Activated CD4-positive, alpha-beta T cell treated with anti-CD3 and anti-CD28 coated beads, Interleukin-10, Interleukin-2, amounts not matched to agents 100 ng/mL and 50 ng/mL, durations not matched to agents 16 hours and 8 hours (primary cell): ENCODE measurements at places on chromosomes 3 and 15.
A peak's percentile ranks its signal among the peaks of the same experiment; 100 is the strongest.

GRCh38 chr3:100317912-100318311 is 16.6 kb upstream of the NIT2 start:
- DNase-seq = peak; percentile 23

GRCh38 chr15:90006217-90007075 is 5.3 kb downstream of the ZNF710 start:
- peak; percentile 73 for DNase-seq

GRCh38 chr3:58899953-58900298 is 149.9 kb downstream of the CFAP20DC start:
- DNase-seq = no peak

GRCh38 chr3:9730657-9731205 is 804 bp upstream of the BRPF1 start:
- DNase-seq = no peak

DNA sequence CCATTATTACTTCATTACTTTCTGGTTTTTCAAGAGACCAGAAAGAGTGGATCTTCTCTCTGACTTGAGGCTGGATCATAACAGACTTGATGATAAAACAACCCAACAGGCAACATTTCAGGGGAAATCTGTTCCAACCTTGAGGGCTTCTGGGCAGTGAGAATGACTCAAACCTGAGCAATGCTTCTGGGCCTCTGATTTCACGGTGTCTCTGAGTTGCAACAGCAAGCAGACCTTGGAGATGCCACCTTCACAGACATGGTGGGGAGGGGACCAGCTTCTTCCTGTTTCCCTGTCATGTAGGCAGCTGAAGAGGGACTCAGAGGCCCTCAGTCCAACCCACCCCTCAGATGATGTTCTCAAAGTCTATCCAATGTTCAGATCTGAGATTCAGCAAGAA is 104.0 kb downstream of the ABHD5 start:
- DNase-seq = no peak

GRCh38 chr3:111723293-111724215 is 128.4 kb upstream of the ZBED2 start:
- DNase-seq = no peak

DNA sequence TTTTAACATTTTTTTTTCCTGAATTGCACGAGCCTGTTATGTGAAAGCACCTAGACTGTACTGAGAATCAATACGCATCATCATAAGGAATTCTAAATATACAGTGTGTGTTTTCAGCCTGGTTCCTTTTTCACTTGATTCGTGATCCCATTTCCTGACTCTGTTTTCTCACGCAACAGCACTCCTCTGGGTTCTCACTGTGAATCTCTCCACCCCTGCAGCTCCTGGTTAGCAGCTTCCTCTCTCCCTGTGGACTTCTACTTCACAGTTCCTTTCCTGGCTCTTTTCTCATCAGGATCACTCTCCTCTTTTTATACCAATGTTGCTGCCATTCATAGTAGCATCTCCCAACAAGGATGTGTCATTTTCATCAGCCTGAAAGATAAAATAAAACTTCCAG is 297.2 kb downstream of the CADM2 start:
- no peak for DNase-seq

- DNase-seq = no peak
Observed at GRCh38 chr15:77988347-77989295, 88.9 kb downstream of the TBC1D2B start.

DNA sequence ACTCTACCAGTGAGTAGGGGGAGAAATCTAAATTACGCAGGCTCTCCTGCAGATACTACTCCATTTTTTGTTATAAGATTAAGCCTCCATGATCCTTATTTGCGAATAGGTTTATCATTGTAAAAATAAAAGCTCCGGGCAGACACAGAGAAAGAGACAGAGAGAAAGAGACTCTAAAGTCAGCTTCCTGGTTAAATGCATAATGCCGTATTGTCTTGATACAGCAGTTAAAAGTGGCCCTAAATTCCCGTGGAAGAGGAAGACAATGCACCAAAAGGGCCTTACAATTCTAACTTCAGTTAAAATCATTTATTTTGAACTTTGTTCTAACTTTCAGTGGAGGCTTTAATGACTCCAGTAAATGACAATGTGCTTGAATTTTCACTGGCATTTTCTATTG is 98.3 kb downstream of the SLC9A9 start:
- no peak for DNase-seq

DNA sequence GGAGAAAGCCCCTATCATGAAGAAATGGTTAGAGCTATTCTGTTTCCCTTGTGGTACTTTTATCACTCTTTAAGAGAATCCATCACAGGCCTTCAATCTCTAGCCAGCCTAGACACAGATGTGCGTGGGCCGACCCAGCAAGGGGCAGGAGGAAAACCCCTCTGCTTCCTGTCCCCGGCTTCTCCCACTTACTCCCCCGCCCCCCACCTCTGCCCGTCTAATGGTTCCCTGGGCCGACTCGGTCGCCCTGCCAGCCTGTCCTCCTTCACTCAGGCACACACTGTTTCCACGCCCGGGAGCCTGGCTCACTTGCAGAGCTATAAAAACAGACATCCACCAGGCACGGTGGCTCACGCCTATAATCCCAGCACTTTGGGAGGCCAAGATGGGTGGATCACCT is 58.3 kb upstream of the TFRC start:
- no peak for DNase-seq

DNA sequence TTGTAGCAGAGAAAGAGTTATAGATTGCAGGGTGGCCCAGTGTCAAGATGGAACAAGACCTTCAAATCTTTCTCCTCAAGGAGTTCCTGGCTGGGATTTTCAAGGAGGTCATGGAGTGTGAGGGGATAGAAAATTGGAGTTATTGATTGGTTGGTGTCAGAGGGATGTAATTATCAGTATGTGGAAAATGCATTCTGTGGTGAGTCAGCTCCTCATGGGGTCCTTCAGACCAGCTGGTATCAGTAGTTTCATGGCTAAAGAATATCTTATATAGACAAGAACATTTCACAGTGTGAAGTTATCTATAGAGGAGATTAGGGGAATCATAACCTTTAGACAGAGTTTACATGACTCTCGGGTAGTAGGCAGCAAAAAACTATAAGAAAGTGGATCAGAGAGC is 1114.0 kb upstream of the GBE1 start:
- no peak for DNase-seq

DNA sequence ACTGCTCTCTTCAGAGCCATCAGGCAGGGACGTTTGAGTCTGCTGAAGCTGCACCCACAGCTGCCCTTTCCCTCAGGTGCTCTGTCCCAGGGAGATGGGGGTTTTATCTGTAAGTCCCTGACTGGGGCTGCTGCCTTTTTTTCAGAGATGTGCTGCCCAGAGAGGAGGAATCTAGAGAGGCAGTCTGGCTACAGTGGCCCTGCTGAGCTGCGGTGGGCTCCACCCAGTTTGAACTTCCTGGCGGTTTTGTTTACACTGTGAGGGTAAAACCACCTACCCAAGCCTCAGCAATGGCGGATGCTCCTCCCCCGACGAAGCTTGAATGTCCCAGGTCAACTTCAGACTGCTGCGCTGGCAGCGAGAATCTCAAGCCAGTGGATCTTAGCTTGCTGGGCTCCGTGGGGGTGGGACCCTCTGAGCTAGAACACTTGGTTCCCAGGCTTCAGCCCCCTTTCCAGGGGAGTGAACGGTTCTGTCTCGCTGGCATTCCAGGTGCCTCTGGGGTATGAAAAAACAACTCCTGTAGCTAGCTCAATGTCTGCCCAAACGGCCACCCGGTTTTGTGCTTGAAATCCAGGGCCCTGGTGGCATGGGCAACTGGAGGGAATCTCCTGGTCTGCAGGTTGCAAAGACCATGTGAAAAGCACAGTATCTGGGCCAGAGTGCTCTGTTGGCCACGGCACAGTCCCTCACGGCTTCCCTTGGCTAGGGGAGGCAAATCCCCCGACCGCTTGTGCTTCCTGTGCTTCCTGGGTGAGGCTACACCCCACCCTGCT is 21.1 kb upstream of the ST6GAL1 start:
- DNase-seq = peak; percentile 85

DNA sequence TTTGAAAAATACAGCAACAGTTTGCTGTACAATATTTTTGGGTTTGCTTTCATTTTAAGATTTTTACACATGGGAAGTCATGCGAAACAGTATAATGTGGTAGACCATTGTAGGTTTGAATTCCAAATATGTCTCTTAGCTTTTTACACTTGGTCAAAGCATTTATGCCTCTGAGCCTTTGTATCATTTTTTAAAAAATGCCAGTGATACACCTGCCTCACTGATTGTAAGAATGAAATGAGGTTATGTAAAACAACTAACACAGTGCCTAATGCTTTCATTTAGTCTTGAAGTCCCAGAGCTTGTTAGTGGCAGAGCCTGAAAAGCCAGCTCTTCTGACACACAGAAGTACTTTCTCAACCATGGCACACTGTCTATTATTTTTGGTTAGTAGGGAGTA is 202.0 kb downstream of the UBE2E2 start:
- DNase-seq = no peak

DNA sequence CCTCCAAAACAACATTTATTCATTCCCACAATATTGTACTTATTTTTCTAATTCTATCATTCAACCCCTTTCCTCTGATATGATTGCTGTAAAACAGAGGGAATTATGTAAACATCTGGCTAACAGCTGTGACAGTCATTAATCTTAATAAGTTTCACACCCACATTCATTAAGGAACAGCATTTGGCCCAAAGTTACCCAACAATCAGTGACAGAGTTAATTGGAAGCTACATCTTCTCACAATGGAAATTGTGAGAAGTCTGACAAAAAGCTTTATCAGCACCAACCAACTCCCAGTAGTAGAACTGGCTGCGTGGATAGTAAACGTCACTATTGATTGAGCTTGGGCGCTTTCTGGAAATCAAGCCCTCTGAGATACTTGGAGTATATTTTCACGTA is 165.8 kb upstream of the SLC24A5 start:
- DNase-seq = no peak

DNA sequence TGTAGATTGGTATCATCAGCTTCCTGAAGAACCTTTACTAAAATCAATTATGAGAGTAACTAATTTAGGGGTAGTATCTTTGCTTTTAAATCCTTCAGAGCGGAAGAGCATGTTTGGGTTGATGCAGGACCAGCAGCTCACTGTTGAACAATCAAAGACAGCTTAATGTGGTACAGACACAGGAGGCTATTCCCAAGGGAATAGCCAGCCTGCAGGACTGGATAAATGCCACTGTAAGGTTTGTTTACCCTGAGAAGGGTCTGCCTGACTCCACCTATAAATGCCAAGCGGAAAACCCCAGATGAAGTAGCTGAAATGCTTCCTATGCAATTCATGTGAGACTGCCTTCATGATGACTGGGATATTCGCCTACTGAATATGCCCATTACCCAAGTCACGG is 16.0 kb upstream of the STAC start:
- no peak for DNase-seq

GRCh38 chr3:117165601-117166051 is 456.0 kb downstream of the TUSC7 start:
- DNase-seq = no peak

- no peak for DNase-seq
Observed at GRCh38 chr3:39531665-39532064, 64.2 kb downstream of the MOBP start.

GRCh38 chr3:89851974-89852621 is 744.7 kb downstream of the EPHA3 start:
- DNase-seq = no peak

GRCh38 chr3:169103951-169104941 is 559.3 kb downstream of the MECOM start:
- DNase-seq = no peak

- peak; percentile 65 for DNase-seq
Observed at GRCh38 chr3:37899101-37899707, 37.5 kb downstream of the CTDSPL start.

DNA sequence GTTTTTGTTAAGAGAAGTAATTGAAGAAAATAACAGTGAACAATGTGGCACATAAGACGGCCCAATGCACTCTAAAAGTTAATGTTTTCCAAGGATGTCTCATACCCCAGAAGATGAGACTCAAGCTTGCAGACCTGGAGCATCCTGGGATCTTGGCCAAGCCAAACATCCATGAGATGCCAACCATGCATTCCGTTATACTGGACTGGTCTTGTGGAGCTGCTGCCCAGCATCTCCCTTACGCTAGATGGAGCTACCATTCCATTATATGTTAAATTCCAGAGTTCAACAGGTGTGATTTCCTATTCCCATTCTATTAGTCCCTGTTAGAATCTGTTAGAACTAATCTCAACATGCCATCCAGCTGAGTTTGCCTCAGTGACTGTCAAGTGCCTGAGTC is 181.8 kb downstream of the PDCD6IP start:
- DNase-seq = no peak

DNA sequence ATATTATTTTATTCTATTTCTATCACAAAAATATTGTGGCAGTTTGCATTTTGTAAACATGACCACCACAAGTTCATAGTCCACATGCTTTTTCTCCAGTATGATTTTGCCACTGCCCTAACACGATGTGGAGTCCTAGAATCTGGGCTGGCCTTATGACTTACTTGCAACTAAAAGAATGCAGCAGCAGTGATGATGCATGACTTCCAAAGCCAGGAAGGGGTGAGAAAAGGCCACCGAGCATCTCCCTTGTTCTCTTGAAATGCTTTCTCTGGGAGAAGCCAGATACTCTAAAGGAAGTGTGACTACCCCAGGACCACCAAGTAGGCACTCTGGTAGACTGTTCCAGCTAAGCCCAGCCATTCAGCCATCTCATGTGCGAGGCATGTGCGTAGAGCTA is 191.6 kb upstream of the MRPL3 start:
- no peak for DNase-seq

GRCh38 chr15:25890529-25890928 is 27.4 kb upstream of the ATP10A start:
- no peak for DNase-seq

DNA sequence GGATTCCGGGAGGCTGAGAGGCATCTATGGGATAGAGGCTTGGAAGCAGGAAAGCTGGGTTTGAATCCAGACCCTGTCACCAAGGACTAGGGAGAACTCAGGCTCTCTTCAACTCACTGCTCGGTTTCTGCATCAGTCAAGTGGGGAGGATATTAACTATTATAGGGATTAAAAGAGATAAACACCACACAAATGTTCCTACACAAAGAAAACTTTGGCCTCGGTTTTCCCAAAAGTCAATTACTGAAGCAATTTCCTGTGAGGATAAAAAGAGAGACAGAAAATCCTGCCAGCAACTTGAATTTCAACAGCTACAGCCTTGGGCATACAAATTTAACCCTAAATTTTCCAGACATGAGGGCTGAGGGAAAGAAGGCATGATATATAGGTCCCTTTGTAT is 36.0 kb downstream of the ITGB5 start:
- DNase-seq = no peak

DNA sequence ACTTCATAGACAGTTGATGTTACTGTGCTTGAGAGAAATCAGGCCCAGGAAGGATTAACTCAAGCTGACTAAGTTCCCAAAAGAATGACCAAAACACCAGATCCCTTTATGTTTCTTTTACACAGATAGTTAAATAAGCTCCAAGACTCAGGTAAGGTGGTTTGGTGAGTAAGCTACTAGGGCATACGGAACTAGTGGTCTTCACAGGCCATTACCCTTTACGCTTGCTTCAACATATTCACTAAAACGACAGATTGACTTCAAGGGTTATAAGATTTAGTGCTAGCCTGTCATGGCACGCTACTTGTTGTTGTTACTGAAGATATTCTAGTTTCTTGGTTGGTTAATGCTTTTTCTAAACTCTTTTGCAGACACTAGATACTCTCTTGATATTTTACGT is 369.3 kb downstream of the LPP start:
- DNase-seq = no peak
